ENCODE measurements at places on chromosomes 2 and 18.

DNA sequence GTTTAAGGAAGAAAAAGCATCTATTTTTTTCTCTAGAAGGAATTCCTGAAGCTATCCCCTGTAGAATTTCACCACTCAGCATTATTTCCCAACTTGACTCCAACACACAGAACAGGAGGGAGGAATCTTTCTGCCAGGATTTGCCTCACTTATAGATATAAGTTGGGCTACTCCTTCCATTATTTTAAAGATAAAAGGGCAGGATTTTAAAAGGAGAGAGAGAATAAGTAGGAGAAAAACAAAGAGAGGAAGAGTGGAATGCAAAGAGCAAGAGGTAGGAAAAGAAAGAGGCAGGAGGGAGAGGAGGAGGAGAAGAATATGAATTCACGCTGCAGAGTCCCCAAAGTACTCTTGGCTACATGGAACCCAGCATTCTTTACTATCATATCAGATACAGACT is 182.5 kb downstream of the TCF4 start:
- DNase-seq: no peak

DNA sequence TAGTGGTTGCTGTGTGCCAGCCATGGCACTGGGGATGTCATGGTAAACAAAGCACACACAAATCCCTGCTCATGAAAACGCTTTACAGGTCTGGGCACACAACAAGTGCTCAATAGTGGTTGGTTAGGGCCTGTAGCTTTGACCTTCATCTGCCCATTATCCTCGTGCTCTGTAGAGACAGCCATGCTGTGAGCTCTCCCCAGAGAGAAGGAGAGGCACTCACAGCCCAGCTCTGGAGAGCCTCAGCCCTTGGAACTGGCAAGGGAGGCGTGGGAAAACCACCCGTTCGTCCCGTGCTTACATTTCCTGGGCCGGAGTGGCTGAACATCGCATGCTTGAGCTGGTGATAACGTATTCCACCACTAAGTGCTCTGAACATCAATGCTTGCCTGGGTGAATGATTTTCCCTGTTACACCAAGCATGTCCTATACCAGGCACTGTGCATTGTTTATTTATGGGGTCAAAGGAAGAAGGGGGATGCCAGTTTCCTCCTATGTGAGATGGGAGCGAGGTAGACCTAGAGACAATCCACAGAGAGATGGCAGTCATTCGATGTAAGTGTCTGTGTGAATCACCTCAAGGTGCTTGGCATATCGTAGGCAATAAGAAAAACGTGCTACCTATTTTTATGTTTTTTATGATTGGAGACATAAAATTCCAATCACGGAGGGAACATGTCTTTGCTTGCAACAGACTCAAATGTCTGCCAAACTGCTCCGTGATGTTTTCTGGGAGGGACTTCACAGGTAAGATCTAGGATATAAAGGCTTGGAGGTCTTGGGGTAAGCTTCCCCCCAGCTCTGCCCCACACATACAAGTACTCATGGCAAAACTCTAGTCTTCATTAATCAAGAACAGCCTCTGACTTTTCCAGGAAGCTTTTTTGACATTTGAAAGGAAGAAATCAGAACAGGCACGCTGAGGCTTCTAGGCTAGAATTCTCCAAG is 75.5 kb downstream of the DDX1 start:
- no peak for DNase-seq

GRCh38 chr2:100244881-100245605 is 77.3 kb downstream of the LONRF2 start:
- peak; percentile 40 for DNase-seq

DNA sequence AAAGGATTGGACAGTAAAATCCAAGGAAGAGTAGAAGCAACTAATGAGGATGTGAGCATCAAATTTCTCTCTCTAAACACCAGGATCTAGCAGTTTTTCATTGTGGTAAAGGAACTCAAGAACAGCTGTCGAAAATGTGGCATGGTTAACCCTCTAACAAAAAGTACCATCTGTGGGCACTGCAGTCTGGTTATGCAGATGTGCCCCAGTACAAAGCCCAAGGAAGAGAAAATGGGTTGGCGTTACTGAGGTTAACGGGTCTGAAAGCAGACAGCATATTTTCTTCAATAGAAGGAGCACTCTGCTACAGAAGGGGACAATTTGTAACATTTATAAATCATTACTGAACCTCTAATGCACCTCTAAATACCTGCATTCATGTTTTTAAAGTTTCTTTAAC is 253.0 kb upstream of the HNRNPA3 start:
- DNase-seq: no peak

GRCh38 chr2:219056176-219056895 is 4.4 kb downstream of the IHH start:
- no peak for DNase-seq

- DNase-seq: no peak
Observed at GRCh38 chr2:120419073-120419472, 73.1 kb downstream of the INHBB start.

GRCh38 chr2:63866009-63866709 is 24.5 kb downstream of the UGP2 start:
- DNase-seq: no peak

GRCh38 chr2:104826016-104826415 is 27.9 kb upstream of the POU3F3 start:
- no peak for DNase-seq

GRCh38 chr2:160415991-160416390 is 77.6 kb downstream of the RBMS1 start:
- DNase-seq: peak; percentile 35

DNA sequence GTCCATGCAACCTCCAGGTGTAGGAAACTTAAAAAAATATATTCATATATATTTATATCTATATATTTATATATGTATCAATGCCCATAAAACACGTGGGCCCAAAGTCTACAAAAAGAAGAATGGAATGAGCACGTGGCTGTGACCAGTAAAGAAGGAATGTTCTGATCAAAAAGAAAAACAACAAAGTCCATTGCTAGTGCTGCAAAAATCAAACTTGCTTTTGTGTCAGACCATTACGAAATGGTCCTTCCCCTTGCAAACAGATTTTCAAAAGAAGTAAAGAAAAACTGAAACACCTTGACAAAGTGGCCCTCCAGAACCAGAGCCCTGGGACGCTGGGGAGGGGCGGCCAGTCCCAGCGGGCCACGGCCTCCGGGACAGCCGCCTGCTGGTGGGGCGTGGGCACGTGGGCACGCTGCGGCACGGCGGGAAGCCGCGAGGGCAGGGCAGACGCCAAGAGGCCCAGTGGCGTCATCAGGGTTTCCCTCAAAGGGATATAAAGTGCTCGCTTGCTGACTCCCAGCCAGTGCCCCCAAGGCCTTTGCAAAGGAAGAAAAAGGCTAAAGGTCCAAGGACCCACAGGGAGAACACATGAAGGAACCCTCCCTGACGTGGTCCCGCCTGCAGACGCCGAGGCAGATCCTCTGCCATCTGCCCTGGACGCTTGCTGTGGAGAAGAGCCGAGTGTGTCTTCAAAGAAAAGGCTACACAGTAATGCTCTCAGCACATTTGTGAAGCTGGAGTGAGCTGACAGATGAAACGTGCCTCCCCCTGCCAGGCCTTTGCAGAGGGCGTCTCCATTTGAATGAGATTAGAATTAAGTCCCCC is 201.8 kb downstream of the TWIST2 start:
- no peak for DNase-seq

DNA sequence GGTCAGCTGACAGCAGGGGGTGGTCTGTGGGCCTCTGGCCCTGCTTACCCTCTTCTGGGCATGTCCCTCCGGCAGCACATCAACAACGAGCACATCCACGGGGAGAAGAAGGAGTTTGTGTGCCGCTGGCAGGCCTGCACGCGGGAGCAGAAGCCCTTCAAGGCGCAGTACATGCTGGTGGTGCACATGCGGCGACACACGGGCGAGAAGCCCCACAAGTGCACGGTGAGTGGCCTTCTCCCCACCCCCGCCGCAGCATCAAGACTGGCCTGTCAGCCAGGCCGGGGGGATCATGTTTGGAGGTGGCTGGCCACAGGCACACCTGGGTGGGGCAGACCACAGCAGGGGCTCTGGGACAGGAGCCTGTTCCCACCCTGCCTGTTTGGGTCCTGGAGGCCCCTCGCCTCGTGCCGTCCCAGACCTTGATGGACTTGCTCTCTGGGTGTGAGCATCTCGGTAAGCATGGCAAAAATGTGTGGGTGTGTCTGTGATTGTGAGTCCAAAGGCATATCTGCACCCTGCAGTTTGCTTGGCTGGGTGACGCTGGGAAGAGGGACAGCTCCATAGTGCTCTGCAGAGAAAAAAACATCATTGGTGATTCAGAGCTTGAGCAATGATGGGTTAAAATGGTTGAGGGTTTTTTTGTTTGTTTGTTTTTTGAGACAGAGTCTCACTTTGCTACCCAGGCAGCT is 242.8 kb downstream of the GLI2 start:
- DNase-seq: no peak

GRCh38 chr2:152369176-152369860 is 34.3 kb downstream of the FMNL2 start:
- DNase-seq: peak; percentile 57

DNA sequence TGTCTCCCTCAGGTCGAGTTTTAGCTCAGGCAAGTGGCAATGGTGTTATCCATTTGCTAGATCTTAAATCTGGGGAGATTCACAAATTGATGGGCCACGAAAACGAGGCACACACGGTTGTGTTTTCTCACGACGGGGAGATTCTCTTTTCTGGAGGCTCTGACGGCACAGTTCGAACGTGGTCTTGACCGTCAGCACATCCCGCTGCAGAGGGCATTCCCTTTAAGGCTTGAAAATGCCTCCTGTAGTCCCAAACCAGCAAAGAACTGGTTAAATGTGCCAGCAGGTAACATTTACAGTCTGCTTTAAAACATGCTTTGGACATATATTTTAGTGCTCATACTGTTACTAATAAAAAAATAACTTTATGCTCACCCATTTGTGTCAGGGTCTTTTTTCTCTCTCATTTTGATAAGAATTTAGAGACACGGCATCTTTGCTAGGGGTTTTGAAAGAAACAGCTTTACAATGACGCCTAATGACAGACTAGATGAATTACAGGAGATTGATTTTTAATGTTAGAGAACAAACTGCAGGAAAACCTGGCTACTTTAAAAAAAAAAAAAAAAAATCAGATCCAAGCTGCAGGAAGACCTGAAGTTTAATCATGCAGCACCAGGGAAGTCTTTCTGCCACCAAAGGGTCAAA is 602 bp upstream of the VWC2L start:
- DNase-seq: no peak

DNA sequence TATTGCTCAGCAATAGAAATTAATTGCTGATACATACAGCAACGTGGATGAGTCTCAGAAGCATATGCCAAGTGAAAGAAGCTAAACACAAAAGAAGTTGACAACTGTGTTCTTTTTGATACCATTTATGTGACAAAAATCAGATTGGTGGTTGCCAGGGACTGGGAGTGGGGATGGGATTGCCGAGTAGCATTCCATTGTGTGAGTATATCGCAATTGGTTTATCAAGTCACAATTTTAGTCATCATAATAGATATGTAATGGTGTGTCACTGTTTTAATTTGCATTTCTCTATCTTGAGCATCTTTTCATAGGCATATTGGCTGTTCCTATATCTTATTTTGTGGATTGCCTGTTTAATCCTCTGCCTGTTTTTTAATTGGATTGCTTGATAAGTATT is 20.9 kb downstream of the STRADB start:
- no peak for DNase-seq

DNA sequence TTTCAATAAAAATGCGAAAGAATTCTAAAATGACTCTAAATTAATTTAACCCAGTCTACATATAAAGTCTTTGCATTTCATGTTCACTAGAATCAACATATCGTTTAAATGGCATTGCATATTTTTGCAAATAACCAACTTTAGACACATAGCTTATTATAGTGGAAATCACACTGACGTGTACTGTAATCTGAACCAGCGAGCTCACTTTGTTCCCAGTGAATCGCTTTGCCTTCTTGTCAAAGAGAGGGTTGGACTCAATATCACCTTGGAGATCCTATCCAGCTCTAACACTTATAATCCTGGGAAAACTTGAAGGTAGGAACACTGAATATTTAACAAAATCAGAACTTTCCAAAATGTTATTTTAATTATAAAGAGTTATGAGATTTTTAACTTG is 108.2 kb downstream of the GALNT1 start:
- no peak for DNase-seq

GRCh38 chr2:190908532-190908931 is 27.9 kb downstream of the GLS start:
- DNase-seq: no peak

GRCh38 chr2:240142859-240143258 is 2.4 kb upstream of the OTOS start:
- DNase-seq: no peak

GRCh38 chr2:177207101-177207500 is 5.5 kb upstream of the HNRNPA3 start:
- DNase-seq: no peak

DNA sequence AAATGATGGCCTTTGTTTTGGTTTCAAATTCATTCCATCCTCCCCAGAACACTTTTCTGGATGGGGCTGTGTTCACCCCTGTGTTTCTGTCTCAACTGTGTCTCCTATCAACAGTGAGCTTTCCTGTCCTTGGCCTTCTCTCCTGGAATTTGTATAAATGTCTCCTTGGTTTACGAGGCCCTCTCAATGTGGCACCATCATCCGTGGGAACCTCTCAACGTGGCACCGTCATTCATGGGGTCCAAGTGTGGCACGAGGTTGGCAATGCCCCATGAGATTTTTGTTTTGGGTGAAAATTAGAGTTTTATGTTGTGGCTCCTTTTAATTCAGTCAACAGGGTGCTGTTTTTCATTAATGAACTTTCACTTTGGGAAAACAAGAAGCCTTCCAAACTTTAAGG is 280.7 kb upstream of the SALL3 start:
- no peak for DNase-seq

DNA sequence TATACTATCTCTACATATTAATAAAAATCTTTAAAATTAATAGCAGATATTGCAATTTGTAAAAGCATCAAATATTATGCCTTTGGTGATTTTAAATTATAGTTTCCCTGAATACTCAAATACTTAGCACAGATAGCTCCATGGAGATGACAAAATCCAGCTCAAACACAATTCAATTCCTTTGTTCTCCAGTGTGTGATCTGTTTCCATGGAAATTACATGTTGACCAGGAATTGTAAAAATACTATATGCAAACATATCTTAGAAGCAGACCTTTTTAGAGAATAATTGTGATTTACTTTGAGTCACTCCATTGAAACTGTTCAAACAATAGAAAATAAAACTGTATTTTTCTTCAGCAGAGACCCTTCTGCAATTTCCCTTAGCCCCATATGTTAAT is 68.3 kb downstream of the FAM161A start:
- DNase-seq: no peak

DNA sequence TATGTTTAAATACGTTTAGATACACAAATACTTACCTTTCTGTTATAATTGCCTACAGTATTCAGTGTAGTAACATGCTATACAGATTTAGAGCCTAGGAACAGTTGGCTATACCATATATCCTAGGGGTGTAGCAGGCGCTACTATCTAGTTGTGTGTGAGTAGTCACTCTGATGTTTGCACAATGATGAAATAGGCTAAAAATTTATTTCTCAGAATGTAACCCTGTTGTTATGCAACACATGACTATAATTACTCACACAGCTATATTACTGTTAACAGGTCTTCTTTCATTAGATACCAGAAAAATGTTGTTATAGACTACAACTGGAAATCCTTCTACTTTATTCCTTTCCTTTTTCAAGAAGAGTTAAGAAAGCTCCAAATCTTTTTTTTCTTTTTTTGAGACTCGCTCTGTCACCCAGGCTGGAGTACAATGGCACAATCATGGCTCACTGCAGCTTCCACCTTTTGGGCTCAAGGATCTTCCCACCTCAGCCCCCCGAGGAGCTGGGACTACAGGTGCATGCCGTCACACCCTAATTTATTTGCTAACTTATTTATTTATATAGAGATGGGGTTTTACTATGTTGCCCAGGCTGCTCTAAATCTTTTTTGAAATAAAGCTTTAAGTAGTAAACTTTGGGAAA is 48.5 kb downstream of the C2orf74 start:
- DNase-seq: peak; percentile 55

Measured in AG08395 (cell line).